ENCODE measurements at places on chromosomes 7 and 10. TPM values are rescaled to one million over a fixed set of nuclear protein-coding genes. Genes with fewer than 3 reads are reported as not detected.

DNA sequence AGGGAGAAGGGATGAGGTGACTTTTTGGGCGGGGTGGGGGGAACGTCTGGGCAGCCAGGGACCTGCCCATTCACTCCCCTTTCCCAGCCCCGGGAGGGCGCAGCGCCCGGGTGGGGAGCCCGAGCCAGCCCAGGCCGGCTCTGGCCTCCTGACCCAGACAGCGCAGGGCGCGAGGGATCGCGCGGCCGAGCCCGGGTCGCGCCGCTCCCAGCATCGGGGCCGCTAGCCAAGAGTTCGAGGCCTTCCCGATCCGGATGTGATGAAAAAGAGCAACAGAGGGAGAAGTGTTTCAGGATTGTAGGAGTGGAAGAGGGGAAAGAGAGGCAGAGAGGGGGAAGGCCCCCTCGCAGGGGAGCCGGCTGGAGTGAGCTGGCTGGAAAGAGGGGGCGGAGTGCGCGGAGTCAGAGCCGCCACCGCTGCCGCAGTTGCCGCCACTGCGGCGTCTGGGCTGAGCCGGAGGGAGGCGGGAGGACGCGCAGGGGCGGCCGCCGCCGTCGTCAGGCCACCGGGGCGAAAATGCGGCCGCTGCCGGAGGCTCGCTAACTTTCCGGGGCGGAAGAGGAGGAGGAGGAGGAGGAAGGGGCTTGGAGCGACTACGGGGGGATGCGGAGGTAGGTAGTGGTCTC, at the start of gene MDFIC:
TSS of gene MDFIC (plus strand) at position 69 of the 626 bp plus-strand sequence. CDS start 940 bp downstream, outside the sequence.
- no peak for DNase-seq
- peak within 1 kb of the TSS; percentile 95 for H3K4me3 ChIP-seq
- H3K27ac ChIP-seq: peak within 1 kb of the TSS; percentile 96
- peaks cover 14% of the 10 kb centered on the region for H3K36me3 ChIP-seq

DNA sequence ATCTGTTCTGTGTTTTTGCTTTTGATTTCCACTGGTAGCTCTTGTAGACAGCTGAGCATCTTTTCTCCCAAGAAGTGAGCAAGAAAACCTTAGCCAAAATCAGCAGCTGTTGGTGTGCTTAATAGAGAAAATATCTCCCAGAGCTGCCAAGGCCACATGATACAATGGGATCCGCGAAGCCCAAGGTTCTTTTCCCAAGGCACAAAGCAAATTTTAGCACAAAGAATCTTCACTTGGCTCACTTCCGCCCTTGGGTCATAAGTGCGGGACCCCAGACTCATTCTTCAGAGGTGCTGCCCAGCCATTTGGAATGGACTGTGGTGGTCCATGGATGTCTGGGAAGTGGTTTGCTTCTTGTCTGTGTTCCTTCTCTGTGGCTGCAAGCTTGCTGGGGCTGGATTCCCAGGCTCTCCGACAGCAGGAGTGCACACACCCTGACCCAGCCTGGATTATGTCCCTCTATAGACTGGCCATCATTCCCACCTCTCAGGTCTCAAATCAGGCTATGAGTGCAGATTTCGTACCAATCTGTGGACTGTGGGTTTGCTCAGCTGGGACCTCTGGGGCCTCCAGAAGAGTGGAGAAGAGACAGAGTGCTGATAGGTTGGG, 93.0 kb upstream of the TMEM72 start:
- H3K4me1 ChIP-seq: peaks cover 4% of the 10 kb centered on the region
- no peak for DNase-seq
- H3K27me3 ChIP-seq: no peaks in the 10 kb centered on the region

GRCh38 chr10:86644152-86644793, 10.1 kb upstream of the OPN4 start:
- no peak overlapping the region for H3K4me3 ChIP-seq
- DNase-seq: no peak
- H3K4me1 ChIP-seq: peaks cover 60% of the 10 kb centered on the region

- H3K27ac ChIP-seq: no peak overlapping the region
- H3K4me3 ChIP-seq: no peak overlapping the region
- no peak for DNase-seq
- no peaks in the 10 kb centered on the region for H3K27me3 ChIP-seq
Observed at GRCh38 chr7:33399528-33400213, 270.3 kb downstream of the BBS9 start.

GRCh38 chr10:115093286-115093775, at the start of gene ATRNL1:
TSS of gene ATRNL1 (plus strand) at chr10:115093365. CDS start at chr10:115093751, 386 bp downstream.
- DNase-seq: no peak
- H3K27me3 ChIP-seq: peaks cover 27% of the 10 kb centered on the region
- no peak within 1 kb of the TSS for H3K27ac ChIP-seq
- peak within 1 kb of the TSS; percentile 81 for H3K4me3 ChIP-seq
- H3K36me3 ChIP-seq: no peaks in the 10 kb centered on the region

GRCh38 chr7:2955269-2955668, 88.4 kb downstream of the CARD11 start:
- H3K27me3 ChIP-seq: peaks cover 5% of the 10 kb centered on the region
- H3K36me3 ChIP-seq: no peaks in the 10 kb centered on the region
- H3K4me1 ChIP-seq: no peaks in the 10 kb centered on the region
- no peak overlapping the region for H3K27ac ChIP-seq
- no peak overlapping the region for H3K4me3 ChIP-seq

The CDC14C gene
- total RNA-seq: not detected

DNA sequence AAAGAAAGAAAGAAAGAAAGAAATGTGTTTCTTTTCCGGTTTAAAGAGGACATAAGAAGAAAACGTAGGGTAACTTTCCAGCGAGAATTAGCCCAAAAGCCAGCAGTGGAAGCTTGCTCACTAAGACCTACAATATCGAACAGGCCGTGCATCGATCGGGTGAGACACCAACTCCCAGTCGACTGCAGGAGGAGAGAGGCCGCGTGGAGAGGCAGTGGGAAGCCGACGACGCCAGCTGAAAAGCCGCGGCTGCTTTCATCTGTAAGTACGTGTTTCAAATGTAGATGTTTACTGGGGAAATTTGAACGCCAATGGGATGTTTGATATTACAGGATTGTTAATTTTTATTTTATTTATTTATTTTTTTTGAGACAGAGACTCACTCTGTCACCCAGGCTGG, 28.6 kb upstream of the GIMAP8 start:
- no peaks in the 10 kb centered on the region for H3K36me3 ChIP-seq
- H3K4me3 ChIP-seq: no peak overlapping the region
- H3K27ac ChIP-seq: no peak overlapping the region
- peaks cover 8% of the 10 kb centered on the region for H3K4me1 ChIP-seq

GRCh38 chr10:61170594-61170993, 226.6 kb upstream of the RHOBTB1 start:
- no peak for DNase-seq
- H3K36me3 ChIP-seq: no peaks in the 10 kb centered on the region
- H3K27ac ChIP-seq: no peak overlapping the region
- no peak overlapping the region for H3K4me3 ChIP-seq
- peaks cover 14% of the 10 kb centered on the region for H3K27me3 ChIP-seq

The ENKUR gene
- total RNA-seq: not detected

- peak overlapping the region; percentile 100 for H3K27ac ChIP-seq
- peaks cover 32% of the 10 kb centered on the region for H3K36me3 ChIP-seq
- H3K4me1 ChIP-seq: peaks cover 52% of the 10 kb centered on the region
- H3K27me3 ChIP-seq: peaks cover 19% of the 10 kb centered on the region
- peak overlapping the region; percentile 97 for H3K4me3 ChIP-seq
Observed at GRCh38 chr7:22854158-22855048, 31.8 kb upstream of the TOMM7 start.

- H3K27ac ChIP-seq: no peak overlapping the region
- no peak overlapping the region for H3K4me3 ChIP-seq
- H3K36me3 ChIP-seq: no peaks in the 10 kb centered on the region
- peaks cover 7% of the 10 kb centered on the region for H3K4me1 ChIP-seq
- no peak for DNase-seq
Observed at GRCh38 chr7:28199021-28199510, 18.5 kb upstream of the JAZF1 start.

The SLIT1 gene
- total RNA-seq: not detected

GRCh38 chr10:22677333-22677732, 37.0 kb downstream of the PIP4K2A start:
- H3K4me3 ChIP-seq: no peak overlapping the region
- H3K36me3 ChIP-seq: peaks cover 21% of the 10 kb centered on the region
- no peak overlapping the region for H3K27ac ChIP-seq

DNA sequence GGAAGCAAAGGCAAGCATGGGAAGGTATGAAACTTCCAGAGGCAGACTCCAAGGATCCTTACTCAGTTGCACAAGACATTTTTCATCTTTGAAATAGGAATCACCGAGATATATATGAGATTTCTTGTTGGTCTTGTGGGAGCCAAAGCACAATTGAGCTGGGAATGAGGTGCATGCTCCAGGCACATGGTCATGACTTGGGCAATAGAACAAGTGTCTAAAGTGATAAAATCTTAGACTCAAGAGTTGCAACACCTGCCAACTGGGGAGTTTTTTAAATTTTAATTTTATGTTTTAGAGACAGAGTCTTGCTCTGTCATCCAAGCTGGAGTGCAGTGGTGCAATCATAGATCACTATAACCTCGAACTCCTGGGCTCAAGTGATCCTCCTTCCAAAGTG, 169.5 kb upstream of the ADCY1 start:
- H3K27me3 ChIP-seq: peaks cover 4% of the 10 kb centered on the region

- H3K36me3 ChIP-seq: no peaks in the 10 kb centered on the region
- H3K27me3 ChIP-seq: no peaks in the 10 kb centered on the region
- peak; percentile 1 for DNase-seq
- H3K27ac ChIP-seq: no peak overlapping the region
- no peak overlapping the region for H3K4me3 ChIP-seq
- H3K4me1 ChIP-seq: no peaks in the 10 kb centered on the region
Observed at GRCh38 chr10:19412531-19412930, 363.9 kb downstream of the MALRD1 start.

- H3K4me1 ChIP-seq: no peaks in the 10 kb centered on the region
- DNase-seq: peak; percentile 21
- peaks cover 37% of the 10 kb centered on the region for H3K27me3 ChIP-seq
- H3K4me3 ChIP-seq: no peak overlapping the region
- H3K36me3 ChIP-seq: no peaks in the 10 kb centered on the region
- no peak overlapping the region for H3K27ac ChIP-seq
Observed at GRCh38 chr10:69636626-69637605, 6.9 kb downstream of the FAM241B start.

Data from HFFc6 (cell line).